ENCODE measurements at places on chromosomes 1 and 21.

DNA sequence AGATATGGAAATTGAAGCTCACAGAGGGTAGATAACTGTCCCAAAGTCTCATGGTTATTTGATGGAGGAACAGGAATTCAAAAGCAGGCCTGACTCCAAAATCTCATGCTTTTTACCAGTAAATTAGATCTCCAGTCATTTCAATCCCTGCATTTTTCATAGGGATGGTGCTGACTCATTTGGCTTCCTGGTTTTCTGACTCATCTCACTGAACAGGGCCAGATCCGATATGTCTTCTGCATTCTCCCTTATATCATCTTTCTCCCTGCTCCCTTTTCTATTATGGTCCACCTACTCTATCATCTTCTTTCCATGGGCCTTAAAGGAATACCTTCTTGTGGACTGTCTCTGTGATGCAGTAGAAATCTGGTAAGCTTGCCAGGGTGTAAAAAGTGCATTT lies 187.2 kb downstream of the FGGY start:
- DNase-seq, result no peak

GRCh38 chr1:91779548-91780021 lies 106.4 kb downstream of the TGFBR3 start:
- no peak for DNase-seq

DNA sequence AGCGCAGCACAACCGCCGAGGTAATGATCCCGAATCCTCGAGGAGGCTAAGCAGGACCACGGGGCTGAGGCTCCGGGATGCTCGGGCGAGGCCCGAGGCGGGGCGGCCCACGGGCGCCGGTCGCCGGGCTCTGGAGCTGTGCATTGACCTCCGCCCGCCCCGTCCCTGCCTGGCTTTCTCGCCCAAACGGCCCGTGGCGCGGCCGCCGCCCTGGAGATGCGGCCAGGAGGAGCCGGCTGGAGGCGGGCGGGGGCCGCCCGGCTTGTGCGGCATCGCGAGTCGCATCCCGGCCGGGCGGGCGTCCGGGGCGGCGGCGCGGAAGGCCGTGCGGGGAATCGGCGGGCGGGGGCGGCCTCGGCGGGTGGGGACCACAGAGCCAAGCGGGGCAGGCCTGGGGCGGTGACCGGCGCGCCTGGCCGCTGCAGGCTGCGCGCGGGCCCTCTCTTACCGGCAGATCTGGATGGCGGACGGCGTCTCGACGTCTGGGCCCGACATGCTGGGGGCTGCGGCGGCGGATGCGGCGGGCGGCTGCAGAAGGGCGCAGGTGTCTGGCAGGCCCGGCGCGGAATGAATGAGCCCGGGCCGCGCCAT lies 663 bp downstream of the ACOT7 start:
- DNase-seq, result no peak

- no peak for DNase-seq
These were observed 34.5 kb upstream of the RALGPS2 start for GRCh38 chr1:178690496-178690895.

GRCh38 chr1:204080163-204080903 lies 7.4 kb downstream of the SOX13 start:
- no peak for DNase-seq

- no peak for DNase-seq
These were observed 147.5 kb downstream of the TSEN15 start for GRCh38 chr1:184199036-184199435.

- DNase-seq, result peak; percentile 12
These were observed 9.7 kb upstream of the SHCBP1L start for GRCh38 chr1:182962554-182963115.

DNA sequence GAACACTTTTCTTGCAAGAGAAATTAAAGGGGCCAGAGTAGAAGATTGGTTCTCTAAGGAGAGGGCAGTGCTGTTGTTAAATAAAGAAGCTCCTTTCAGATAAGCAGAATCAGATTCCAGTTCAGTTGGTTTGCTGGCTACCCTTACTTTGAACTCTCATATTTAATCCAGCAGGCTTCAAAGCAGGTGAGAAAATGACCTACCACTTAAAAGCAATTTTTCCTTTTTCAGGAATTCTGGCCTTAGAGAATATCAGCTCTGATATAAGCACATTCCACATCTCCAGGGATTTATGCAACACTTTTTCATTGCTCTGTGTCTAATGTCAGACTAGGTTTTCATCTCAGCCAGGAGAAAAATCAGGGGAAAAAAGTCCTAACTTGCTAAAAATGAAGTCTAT lies 28.7 kb downstream of the WNT2B start:
- DNase-seq, result no peak

DNA sequence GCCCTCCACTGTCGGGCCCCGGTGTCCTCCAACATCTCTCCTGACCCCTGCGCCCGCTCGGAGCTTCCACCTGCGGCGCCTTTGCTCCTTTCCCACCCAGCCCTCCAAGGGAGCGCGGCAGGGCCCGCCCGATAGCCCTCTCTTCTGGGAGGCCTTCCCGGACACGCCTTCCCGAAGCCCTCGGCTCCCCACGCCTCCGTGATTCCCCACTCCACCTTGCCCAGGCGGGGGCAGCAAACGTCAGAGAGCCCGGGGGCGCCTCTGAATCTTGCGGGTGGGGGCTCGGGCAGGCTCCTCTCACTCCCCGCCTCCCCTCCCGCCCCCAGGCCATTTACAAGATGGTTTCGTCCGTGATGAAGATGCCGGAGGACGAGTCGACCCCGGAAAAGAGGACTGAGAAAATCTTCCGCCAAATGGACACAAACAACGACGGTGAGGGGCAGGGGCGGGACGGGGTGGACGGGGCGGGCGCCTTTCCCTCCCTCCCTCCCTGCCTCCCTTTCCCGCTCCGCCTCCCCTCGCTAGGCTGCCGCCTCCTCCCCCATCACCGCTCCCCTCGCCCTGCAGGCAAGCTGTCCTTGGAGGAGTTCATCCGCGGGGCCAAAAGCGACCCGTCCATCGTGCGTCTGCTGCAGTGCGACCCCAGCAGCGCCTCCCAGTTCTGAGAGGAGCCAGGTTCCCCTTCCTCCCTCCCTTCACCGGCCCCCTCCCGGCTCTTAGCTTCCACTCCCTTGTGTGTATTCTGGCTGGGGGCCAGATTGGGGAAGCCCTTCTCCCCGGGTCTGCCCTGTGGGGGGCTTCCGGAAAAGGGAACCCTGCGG lies 7.1 kb downstream of the HPCA start:
- no peak for DNase-seq

- no peak for DNase-seq
These were observed 58.7 kb upstream of the ABCG1 start for GRCh38 chr21:42160111-42160721.

DNA sequence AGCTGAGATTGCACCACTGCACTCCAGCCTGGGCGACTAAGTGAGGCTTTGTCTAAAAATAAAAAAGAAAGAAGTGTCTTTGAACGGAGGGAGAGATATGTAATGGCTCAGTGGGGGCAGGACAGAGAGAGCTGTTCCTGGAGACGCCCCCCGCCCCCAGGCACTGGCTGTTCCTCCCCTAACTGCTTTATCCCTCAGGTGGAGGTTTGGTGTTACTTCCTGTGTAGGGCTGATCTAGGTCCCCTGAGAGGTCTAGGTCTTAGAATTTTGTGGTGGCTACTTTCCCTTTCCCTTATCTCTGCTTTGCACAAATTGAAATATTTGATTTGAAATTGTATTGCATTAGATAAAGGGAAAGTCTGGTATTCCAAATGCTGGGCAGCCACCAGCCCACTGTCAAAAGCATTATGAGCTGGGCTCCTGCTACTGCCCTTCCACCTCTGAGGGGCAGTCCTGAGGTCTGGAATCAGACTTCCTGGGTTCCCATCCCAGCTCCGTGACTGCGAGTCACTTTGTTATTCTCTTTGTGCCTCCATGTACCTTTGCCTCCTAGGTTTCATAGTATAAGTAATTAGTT lies 134.8 kb upstream of the KIF26B start:
- DNase-seq, result no peak

DNA sequence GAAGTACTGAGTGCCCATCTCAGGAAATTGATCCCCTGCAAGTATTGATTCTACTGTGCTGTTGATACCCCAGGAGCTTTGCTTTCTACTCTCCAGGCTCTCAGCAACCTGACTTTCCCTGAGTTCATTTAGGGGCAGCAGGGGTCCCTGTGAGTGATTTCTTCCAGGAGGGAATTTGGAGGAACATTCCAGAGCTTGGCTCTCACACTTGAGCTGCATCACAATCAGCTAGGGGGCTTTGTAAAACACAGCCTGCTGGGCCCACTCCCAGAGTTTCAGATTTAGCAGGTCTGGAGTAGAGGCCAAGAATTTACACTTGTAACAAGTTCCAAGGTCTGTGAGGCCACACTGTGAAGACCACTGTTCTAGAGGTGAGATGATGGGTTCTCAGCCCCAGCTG lies 16.1 kb upstream of the ACTL8 start:
- DNase-seq, result no peak

DNA sequence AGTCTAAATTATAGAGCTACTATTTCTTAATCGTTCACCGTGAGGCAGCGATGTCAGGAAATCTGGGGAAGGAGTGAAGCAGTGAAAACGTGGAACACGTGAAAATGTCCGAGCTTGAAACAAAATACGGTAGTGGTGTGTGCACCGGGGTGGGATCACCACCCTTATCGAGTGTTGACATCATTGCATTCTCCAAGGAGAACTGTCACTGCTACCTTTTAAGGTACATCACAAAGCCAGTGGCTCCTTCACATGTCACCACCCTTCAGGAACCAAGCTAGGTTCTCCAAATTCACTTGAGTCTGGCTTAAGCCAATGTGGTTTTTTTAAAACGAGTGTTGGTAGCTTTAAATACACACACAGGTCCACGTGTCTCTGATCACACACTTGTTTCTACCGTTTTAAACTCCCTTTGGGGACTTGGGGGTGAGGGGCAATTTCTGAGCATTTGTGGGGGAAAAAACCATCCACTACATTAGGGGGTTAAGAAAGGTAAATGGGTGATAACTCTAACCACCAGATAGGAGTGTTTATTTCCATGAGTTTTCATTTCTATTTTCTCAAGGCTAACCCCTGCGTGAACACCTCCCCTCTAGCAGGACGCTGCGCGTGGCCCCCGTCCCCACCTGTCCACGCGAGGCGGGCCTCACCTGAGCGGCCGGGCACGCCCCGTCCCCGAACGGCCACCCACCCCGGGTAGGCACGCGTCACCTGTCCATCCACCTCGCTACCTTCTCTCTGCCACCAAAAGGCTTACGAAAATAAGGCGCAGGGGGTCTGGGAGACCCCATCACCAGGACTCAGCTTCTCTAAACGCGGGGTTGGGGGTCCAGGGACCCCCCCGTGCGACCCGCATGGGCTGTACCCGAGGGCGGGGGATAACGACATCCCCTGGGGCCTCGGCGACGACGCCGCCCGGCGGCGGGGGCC lies 978 bp downstream of the PRDM15 start:
- peak; percentile 45 for DNase-seq

GRCh38 chr1:69109277-69109676 lies 458.4 kb upstream of the LRRC7 start:
- DNase-seq, result no peak
